ENCODE measurements at places on chromosomes 2 and 18. TPM values are rescaled to one million over a fixed set of nuclear protein-coding genes. Genes with fewer than 3 reads are reported as not detected.

The GDF7 gene
- total RNA-seq = 0.04 TPM

The SLC11A1 gene
- total RNA-seq = 0.16 TPM

The LRP2 gene
- 0.24 TPM for total RNA-seq

The PTCD3 gene
- total RNA-seq = 55.8 TPM

The KCTD1 gene
- total RNA-seq = 11.8 TPM

The CRYBA2 gene
- not detected for total RNA-seq

The TTR gene
- not detected for total RNA-seq

The MRPS5 gene
- 47.4 TPM for total RNA-seq

The COPS9 gene
- total RNA-seq = 189 TPM

The REG3G gene
- 1.1 TPM for total RNA-seq

The SNED1 gene
- total RNA-seq = 13.6 TPM

The TET3 gene
- 10.4 TPM for total RNA-seq

The C1QL2 gene
- not detected for total RNA-seq

The MEP1B gene
- total RNA-seq = not detected

The AFF3 gene
- total RNA-seq = 2.0 TPM

The CHRNG gene
- total RNA-seq = not detected

The INHA gene
- total RNA-seq = 0.83 TPM

The GPAT2 gene
- total RNA-seq = not detected

The PLGLB1 gene
- 0.13 TPM for total RNA-seq

The QPCT gene
- total RNA-seq = 5.9 TPM

The MYO7B gene
- total RNA-seq = 0.80 TPM

The CCDC74A gene
- 5.6 TPM for total RNA-seq

The MYL12A gene
- 230 TPM for total RNA-seq

The LYG2 gene
- total RNA-seq = 0.72 TPM

The SPDYA gene
- 0.49 TPM for total RNA-seq

The SPP2 gene
- total RNA-seq = not detected

The LMAN2L gene
- 10.6 TPM for total RNA-seq

The FOXD4L1 gene
- total RNA-seq = 0.19 TPM

The TSHZ1 gene
- 10.2 TPM for total RNA-seq

The BCL2L11 gene
- 8.6 TPM for total RNA-seq

The GALNT5 gene
- total RNA-seq = 1.5 TPM

The TEKT4 gene
- total RNA-seq = 0.08 TPM

The TRPM8 gene
- total RNA-seq = 2.6 TPM

The LYPD6B gene
- not detected for total RNA-seq

All from A375 (cell line).